LNCaP clone FGC (cell line): ENCODE measurements at places on chromosomes 7 and 10.

DNA sequence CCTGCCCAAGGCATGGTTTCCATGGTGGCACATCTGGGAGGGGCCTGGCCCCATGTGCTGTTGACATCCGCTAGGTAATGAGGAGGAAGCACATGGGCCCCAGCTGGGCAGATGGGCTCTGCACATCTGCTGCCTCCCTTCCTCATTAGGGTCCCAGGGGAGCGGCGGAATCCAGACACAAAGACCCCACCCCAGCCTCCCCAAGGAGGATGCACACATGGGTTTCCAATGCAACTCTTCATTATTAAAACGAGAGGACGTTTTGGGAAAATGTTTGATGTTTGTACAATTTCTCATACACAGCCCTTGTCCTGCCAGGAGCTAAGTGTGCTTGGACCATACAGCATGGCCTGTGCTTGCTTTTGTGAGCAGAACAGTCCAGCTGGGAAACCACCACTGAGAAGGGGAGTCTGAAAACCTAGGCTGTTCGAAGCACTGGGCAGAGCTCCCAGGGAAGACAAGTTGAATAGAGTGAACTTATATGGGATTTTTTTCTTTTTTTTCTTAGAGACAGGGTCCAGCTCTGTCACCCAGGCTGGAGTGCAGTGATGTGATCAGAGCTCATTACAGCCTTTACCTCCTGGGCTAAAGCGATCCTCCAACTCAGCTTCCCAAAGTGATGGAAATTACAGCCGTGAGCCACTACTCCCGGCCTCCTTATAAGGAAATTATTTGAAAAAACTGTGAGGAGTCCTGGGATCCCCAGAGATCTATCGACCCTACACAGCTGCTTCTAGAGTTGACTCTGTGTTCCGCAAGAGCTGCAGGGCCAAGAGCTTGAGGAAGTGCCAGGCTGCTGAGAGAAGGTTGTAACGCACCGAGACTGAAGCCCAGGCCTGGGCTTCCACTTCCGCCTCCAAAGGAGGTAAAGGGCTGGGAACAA lies 23.4 kb downstream of the FAM107B start:
- no peak for DNase-seq

GRCh38 chr7:148303295-148304082 lies 287.1 kb upstream of the C7orf33 start:
- peak; percentile 27 for DNase-seq

GRCh38 chr7:74320645-74321221 lies 31.5 kb downstream of the CLIP2 start:
- no peak for DNase-seq

GRCh38 chr10:109929501-109930219 lies 6.3 kb upstream of the XPNPEP1 start:
- DNase-seq: no peak

DNA sequence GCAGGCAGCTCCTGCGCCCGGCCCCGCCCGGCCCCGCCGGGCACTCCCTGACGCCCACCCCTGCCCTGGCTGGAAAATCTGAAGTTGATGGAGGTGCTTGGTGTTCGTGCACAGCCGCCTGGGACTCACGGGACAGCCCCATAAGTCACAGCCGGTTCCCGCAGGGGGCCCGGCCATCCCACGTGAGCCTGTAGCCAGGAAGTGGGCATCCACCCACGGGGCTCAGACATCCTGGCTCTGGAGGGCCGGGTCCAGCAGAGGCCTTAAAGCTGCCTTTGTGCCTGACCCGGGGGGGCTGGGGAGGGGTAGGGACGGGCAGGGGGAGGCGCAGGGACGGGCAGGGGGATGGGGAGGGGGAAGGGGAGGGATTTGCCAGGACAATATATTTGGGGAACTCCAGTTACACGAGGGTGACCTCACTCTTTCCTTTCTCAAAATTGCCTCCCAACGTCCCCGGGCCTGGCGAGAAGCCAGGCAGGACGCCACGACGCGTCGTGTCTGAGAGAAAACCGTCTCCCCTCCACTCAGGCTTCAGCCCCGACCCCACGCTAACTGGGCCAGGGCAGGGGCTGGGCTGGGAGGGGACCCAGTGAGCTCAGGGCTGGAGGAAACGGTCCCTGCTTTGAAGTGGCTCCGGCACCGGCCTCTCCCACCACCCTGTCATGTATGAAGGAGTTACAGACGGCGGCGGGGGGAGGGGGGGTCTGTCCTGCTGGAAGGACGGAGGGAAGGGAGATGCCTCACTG lies 82.1 kb upstream of the PDGFA start:
- no peak for DNase-seq

DNA sequence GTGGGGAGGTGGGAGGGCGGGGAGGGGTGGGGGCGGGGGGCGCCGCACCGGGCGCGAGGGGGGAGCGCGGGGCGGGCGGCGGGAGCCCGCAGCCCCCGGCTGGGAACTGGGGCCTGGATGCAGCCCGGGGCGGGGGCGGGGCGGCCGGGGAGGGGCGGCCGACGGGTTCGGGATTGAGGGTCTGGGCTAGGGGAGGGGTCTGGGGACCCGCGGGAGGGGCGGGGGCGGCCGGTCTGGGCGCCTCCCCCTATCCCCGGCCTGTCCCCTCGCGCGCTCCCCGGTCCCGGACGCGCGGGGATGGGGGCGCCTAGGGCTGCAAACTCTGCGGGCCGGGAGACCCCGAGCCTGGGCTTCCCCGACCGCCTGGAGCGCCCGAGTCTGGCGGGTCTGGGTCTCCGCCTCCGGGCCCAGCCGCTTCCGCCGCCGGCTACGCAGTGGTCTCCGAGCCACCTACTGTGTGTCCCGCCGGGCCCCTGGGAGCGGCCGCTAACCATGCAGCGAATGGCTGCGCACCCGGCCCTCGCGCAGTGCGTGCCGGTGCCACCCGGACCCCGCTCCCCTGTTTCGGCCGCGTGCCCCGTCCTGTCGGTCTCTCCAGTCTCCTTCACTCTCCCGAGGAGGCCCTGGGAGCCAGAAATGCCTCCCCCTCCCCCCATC lies 375 bp upstream of the FGF8 start:
- DNase-seq: no peak

DNA sequence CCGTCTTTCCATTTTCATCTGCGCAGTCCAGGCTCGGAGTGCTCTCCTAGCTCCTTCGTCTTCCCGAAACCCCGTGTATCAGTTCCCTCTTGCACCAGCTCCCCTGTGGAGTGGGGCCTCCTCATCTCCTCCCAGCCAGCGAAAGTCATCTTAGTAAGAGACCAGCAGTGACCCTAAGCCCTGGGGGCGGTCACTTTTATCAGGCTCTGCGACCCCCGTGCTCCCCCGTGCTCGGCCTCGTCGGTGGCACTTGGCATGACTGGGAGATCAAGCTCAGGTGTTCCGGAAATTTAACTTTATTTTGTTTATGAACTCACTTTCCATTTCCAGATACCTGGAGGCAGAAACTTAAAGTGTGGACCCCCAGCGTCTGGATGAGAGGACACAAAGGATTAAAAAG lies 574 bp upstream of the ECHDC3 start:
- DNase-seq: no peak

DNA sequence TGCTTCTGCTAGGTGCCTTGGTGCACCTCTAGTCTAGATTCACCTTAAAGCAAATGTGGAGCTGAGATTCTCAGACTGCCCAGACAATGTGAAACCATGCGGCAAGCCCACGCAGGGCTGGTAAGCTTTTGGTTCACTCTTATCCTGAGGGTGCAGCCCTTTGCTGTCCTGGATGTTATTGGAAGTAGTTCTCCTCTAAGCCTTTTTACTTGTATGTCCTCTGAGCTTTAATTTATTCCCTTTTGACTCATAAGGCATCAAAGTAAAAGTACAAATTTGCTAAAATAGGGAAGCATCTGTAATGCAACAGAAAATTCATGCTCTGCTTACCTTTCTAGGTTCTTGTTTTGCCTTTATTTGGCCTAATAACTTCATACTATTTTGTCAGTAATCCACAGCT lies 186.8 kb downstream of the MACC1 start:
- DNase-seq: no peak

- DNase-seq: no peak
Measured at GRCh38 chr7:15977663-15978062, 291.2 kb upstream of the MEOX2 start.

GRCh38 chr7:104176332-104176731 lies 31.5 kb downstream of the ORC5 start:
- DNase-seq: no peak

DNA sequence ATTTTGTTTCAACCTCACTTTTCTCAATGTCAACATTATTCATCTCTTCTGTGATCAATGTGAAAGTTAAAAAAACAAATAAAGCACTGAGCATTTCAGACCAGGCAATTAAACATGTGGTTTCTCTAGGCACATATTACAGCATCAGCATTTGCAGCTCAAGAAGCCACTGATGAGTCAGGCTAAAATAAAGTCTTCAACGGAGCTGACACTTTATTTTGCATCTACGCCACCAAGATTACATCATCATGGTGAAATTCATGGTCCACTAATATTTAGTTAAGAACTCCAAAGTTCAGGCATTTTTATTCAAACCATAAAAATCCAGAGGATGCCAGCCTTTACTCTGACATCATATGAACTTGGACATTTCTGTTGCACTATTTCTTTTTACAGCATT lies 33.0 kb downstream of the MAGI2 start:
- no peak for DNase-seq

DNA sequence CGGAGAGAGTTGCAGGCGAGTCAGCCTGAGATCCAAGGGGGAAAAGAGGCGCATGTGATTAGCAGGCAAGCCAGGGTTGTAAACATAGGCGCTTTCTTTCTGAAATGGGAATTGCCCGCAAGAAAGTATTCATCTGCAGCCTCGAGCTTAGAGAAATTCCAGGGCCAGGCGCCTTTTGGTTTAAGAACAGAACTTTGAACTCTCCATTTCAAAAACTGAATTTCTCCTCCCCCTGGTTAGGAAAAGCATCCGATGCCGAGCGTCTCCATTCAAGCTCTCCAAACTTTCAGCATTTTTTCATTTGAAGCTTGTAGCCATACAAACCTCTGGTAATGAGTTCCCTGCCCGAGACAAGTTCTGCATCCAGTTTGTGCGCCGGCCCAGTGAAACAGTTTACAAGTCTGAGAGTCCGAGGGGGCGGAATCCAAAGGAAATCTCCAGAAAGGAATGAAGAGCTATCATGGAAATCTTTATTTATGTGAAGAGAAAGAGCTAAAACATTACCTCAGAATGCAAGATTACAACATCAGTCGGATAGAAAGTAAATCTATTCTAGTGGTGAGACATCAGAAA lies 69.9 kb downstream of the FAM204A start:
- no peak for DNase-seq

- DNase-seq: no peak
Measured at GRCh38 chr7:98051118-98051744, 55.4 kb upstream of the LMTK2 start.

GRCh38 chr7:24113506-24113905 lies 170.5 kb upstream of the NPY start:
- no peak for DNase-seq

- DNase-seq: no peak
Measured at GRCh38 chr10:92689663-92690210, at the start of gene HHEX. TSS of gene HHEX (plus strand) at chr10:92689955. CDS start at chr10:92689987, 32 bp downstream.

DNA sequence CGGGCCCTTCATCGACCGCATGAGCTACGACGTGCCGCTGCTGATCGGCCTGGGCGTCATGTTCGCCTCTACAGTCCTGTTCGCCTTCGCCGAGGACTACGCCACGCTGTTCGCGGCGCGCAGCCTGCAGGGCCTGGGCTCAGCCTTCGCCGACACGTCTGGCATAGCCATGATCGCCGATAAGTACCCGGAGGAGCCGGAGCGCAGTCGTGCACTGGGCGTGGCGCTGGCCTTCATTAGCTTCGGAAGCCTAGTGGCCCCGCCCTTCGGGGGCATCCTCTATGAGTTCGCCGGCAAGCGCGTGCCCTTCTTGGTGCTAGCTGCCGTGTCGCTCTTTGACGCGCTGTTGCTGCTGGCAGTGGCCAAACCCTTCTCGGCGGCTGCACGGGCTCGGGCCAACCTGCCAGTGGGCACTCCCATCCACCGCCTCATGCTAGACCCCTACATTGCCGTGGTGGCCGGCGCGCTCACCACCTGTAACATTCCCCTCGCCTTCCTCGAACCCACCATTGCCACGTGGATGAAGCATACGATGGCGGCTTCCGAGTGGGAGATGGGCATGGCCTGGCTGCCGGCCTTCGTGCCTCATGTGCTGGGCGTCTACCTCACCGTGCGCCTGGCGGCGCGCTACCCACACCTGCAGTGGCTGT lies 1.2 kb downstream of the SLC18A3 start:
- DNase-seq: no peak

DNA sequence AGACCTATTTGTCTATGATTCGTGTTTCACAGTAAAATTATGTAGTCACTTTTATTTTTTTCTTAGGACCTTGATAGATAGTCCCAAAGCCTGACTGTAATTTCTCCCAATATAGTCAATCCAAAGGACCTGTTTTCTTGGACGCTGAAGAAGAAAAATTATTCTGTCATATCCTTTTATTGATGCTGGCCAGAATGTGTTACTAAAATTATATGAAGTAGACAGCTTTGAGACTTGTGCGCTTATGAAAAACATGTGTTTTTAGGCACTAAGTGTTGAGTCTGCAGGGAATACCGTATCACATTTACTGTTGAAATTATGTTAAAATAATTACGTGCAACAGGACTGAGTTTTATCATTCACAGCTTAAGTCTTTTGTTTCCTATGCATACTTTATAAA lies 17.9 kb downstream of the TES start:
- no peak for DNase-seq

GRCh38 chr10:3975016-3975415 lies 190.0 kb upstream of the KLF6 start:
- DNase-seq: no peak

- DNase-seq: no peak
Measured at GRCh38 chr10:22417736-22418268, 72.5 kb downstream of the SPAG6 start.

DNA sequence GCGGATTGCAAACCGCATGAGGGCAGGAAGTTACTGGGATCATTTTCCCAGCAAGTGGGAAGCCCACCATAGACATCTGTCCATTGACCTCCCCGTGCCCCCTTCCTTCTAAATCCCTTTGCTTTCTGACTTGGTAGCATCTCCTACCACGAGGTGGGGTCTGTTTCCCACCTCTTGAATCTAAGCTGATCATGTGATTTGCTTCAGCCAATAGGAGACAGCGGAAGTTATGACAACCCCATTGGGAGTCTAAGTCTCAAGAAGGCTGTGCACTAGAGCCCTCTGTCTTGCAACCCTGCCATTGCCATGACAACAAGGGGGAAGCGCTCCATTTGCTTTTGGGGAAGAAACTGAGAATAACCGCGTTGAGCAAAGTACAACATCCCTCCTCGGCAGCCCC lies 39.2 kb upstream of the CARD11 start:
- no peak for DNase-seq

- DNase-seq: no peak
Measured at GRCh38 chr10:117365612-117366011, 9.6 kb downstream of the PDZD8 start.

- DNase-seq: no peak
Measured at GRCh38 chr10:4581929-4582328, 244.1 kb upstream of the AKR1E2 start.

DNA sequence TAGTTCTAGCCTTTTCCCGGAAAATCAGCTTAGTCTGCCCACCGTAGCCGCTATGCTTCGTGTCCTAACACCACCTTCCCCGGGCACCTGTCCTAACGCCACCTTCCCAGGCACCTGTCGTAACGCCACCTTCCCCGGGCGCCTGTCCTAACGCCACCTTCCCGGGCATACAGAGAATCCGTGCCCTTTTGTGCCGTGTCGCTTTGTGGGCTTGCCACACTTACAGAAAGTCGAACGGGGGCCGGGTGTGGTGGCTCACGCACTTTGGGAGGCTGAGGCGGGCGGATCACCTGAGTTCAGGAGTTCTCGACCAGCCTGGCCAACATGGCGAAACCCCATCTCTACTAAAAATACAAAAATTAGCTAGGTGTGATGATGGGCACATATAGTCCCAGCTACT lies 73.6 kb upstream of the DNAJB6 start:
- DNase-seq: no peak
